ENCODE measurements at places on chromosomes 1 and 21.

DNA sequence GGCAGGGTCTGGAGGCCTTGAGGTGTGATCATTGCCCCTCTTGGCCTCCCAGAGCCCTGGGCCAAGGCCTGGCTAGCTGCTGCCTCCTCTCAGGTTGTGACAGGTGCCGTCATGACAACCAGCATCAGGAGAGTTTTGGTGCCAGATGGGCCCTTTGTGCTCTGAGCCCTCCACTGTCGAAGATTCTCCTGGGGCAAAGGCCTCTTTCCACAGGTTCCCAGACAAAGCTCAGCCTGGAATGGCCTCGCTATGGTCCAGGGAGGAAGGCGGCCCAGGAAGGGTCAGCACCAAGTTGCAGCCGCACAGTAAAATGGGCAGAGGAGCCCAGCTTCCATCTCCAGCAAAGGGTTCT is 78.4 kb downstream of the ALPL start:
- DNase-seq: no peak

DNA sequence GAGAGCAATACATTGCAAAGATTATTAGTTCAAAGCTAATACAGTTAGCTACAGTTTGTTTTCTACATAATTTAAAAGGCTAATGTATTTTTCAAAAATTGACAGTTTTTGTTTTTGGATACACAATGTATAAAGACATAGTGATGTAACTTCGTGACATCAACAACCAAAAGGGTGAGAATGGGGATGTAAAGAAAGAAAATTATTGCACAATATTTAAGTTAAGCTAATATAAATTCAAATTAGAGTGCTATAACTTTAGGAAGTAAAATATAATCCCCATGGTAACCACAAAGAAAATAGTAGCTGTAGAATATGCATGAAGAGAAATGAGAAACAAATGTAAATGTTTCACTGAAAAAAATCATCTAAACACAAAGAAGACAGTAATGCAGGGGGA is 334.4 kb upstream of the DEPDC1 start:
- DNase-seq: no peak

GRCh38 chr1:81949421-81949820 is 148.7 kb downstream of the ADGRL2 start:
- no peak for DNase-seq

DNA sequence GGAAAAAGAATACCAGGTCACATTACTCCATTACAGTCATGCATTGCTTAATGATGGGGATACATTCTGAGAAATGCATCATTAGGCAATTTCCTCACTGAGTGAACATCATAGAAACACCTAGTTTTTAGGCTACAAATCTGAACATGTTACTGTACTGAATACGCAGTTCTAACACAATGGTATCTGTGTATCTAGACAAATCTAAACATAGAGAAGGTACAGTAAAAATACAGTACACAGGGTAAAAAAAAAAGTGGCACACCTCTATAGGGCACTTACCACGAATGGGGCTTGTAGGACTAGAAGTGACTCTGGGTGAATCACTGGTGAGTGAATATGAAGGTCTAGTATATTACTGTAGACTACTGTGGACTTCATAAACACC is 115.7 kb downstream of the AKT3 start:
- no peak for DNase-seq

- DNase-seq: no peak
Observed at GRCh38 chr1:45969866-45970265, 162.6 kb downstream of the PIK3R3 start.

GRCh38 chr21:39641827-39642450 is 29.2 kb downstream of the B3GALT5 start:
- no peak for DNase-seq

DNA sequence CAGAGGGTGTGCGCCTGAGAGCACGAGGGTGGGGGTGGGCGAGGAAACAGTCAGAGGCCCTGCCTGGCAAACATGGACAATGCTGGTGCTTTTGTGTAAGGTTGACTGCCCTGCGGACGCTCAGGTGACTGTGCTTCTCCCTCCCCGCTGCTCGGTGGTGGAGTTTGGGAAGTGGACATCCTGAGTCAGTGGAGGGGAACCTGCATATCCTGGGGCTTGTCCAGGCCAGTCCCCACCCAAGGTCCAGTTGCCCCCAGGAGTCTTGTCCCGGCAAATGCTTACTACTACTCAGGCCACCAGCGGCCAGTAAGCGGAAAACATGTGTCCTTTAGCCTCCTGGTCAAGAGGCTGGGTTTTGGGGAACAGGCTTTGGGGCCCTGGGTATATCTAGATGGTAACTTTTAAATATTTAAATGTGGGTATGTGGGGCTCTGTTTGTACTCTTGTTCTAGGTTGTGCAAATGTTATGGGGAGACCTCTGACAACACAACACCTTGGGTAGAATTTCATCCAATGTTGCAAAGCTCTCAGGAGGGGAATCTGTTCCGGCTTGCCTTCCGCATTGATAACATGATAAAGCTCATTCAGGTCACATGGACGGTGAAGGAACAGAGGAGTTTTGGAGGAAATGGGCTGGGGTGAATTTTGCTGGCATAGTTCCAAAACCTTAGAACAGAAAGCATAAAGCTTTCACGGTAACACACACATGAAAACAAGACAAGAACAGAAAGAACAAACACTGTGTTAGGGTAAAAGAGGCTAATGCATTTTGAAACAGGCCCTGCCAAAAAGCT is 364.9 kb downstream of the PRDM2 start:
- no peak for DNase-seq

- DNase-seq: no peak
Observed at GRCh38 chr1:115727706-115728249, 40.7 kb downstream of the CASQ2 start.

GRCh38 chr1:246897302-246897701 is 34.4 kb downstream of the AHCTF1 start:
- no peak for DNase-seq

GRCh38 chr1:185788386-185788785 is 54.2 kb downstream of the HMCN1 start:
- no peak for DNase-seq

DNA sequence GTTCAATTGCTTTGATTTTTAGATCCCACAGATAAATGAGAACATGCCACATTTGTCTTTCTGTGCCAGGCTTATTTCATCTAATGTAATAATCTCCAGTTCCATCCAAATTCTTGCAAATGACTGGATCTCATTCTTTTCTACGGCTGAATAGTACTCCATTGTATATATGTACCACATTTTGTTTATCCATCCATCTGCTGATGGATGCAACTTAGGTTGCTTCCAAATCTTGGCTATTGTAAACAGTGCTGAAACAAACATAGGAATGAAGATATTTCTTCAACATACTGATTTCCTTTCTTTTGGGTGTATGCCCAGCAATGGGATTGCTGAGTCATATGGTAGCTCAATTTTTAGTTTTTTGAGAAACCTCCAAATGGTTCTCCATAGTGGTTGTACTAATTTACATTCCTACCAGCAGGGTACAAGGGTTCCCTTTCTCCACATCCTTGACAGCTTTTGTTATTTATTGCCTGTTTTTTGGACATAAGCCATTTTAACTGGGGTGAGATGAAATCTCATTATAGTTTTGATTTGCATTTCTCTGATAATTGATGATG is 344.4 kb downstream of the KCTD3 start:
- no peak for DNase-seq

Data from occipital lobe (tissue), 3 donors.